AG09319 (cell line): ENCODE measurements at places on chromosomes 13 and 19.

GRCh38 chr13:43546251-43546650 lies 240.5 kb downstream of the ENOX1 start:
- no peak for DNase-seq

GRCh38 chr19:29680447-29680846 lies 15.2 kb downstream of the PLEKHF1 start:
- DNase-seq = no peak

DNA sequence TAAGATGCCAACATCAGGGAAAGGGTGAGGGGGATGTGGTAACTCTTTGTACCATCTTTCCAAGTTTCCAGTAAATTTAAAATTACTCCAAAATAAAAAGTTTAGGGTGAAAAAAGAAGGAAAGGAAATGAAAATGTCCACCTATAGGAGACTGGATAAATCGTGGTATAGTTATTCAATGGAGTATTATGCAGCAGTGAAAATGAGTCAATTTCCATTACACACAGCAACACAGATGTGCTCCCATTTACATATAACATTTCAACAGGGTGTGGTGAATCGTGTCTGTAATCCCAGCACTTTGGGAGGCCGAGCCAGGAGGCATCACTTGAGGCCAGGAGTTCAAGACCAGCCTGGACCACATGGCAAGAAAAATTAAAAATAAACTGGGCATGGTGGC lies 7.4 kb upstream of the ZNF541 start:
- no peak for DNase-seq

- no peak for DNase-seq
These were observed 7.3 kb downstream of the NOSIP start for GRCh38 chr19:49573009-49573408.

DNA sequence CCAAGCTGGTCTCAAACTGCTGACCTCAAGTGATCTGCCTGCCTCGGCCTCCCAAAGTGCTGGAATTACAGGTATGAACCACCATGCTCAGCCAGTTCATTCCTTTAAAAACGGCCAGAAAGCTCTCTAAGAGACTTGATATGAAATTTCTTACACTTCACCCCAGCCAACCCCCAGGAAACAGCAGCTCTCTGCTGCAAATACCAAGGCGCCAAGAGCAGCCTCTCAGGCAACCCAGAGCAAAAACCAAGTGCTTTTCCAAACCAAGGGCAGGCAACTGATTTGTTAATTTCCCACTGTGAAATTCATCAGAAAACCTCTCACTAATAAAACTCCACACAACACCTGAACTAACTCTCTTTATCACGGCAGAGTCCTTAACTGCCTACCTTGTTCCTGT lies 44.9 kb downstream of the LATS2 start:
- no peak for DNase-seq

DNA sequence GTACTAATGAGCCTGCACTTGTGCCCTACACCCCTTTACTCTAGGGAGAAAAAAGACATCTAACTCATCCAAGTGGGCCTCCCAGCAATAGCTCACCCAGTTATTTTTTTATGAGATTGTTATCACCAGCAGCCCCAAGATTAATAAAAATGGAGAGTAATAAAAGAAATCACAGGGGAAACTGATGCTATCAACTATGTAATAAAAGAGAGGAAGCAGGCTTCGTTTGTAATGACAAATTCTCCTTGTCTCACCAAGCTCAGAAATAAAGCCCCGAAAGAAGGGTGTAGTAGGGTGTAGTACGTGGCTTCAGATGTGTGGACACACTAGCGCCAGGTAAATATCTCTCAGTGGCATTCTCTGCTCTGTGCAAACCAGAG lies 204.9 kb downstream of the USP12 start:
- DNase-seq = no peak

- peak; percentile 1 for DNase-seq
These were observed 61.1 kb downstream of the ZNF431 start for GRCh38 chr19:21202865-21203494.

DNA sequence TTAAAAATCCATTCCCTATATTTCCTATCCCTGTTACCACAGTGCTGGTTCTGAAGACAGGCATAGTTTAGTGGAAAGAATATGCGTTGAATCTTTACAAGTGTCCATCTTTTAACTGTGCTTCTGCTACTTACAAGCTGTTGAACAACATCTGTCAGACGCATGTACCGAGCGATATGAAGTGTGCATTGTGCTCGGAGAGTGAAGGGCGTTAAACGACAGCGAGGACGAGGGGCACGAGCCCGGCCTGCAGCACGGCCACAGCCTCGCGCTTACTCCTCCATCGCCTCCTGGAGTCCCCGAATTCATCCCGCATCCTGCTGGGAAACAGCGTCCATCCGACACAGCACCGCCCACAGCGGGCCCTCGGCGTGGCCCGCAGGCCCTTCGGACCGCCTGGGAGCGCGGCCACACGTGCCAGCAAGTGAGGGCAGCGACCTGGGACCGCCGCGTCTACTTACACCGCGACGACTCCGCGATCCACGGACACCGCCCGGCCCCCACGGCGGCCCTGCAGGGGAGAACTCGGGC lies 514 bp downstream of the PCID2 start:
- no peak for DNase-seq

DNA sequence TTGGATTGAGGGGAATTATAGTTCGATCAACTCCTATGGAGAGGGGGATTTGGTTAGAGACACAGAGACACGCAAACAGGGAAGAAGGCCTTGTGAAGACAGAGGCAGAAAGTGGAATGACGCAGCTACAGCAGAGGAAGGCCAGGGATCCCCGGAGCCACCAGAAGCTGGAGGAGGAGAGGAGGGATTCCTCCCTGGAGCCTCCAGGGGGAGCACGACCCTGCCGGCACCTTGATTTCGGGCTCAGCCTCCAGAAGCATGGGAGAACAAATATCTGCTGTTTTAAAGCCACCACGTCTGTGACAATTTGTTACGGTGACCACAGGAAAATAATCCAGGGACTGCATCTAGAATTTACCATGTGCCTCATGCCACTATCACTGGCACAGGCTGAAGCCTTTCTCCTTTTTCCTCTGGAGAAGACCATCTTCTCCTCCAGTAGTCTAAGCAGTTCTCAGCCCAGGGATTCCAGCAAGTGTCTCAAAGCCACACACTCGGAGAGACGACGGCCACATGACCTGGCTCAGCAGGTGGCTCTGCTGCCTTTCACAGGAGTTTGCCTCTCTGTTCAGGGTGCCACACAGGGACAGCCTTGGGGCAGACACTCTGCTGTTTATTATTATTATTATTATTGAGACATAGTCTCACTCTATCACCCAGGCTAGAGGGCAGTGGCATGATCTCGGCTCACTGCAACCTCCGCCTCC lies 39.9 kb upstream of the CCNE1 start:
- peak; percentile 8 for DNase-seq

- no peak for DNase-seq
These were observed 131.3 kb upstream of the POSTN start for GRCh38 chr13:37729876-37730275.

- no peak for DNase-seq
These were observed 555.2 kb upstream of the MIR17HG start for GRCh38 chr13:90792335-90792734.
